ENCODE measurements at places on chromosomes 5 and 9. TPM values are rescaled to one million over a fixed set of nuclear protein-coding genes. Genes with fewer than 3 reads are reported as not detected.

Gene SLC25A48
- polyA plus RNA-seq = not detected

Gene TAF11L5
- polyA plus RNA-seq = not detected

Gene HAVCR1
- polyA plus RNA-seq = not detected

Gene IRGM
- 1.1 TPM for polyA plus RNA-seq

Gene PCDH12
- not detected for polyA plus RNA-seq

Gene MIGA2
- polyA plus RNA-seq = 12.8 TPM

DNA sequence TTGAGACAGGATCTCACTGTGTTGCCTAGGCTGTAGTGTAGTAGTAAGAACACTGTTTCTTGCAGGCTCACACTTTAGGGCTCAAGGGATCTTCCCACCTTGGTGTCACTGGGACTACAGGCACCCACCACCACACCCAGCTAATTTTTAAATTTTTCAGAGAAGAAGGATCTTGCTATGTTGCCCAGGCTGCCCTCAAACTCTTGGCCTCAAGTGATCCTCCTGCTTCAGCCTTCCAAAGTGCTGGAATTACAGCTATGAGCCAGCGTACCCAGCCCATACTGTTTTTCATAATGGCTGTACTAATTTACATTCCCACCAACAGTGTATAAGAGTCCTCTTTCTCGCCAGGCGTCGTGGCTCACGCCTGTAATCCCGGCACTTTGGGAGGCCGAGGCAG, 5.1 kb downstream of the STX17 start:
- DNase-seq = no peak

GRCh38 chr5:113212244-113212920, 222.4 kb downstream of the TSSK1B start:
- no peak for DNase-seq

DNA sequence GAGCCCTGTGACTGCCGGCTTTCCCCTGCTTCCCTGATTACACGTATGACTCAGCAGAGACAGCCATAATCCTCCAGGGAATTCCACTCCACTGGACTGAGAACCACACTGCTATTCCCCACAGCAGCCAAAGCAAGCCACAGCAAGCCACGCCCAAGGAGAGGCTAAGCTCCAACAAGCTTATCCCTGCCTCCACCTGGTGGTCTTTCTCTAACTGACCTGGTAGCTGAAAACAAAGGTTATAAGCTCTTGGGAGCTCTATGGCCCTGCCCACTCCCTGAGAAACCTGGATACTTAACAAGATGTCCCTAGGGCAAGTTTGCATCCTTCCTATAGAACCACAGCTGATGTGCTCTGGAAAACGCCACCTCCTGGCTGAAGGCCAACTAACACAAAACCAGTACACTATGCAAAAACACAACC, 613.7 kb upstream of the CDH18 start:
- no peak for DNase-seq

GRCh38 chr5:116853992-116854391, 279.4 kb upstream of the SEMA6A start:
- no peak for DNase-seq

- DNase-seq = no peak
Observed at GRCh38 chr9:89354471-89354870, 36.2 kb downstream of the SECISBP2 start.

DNA sequence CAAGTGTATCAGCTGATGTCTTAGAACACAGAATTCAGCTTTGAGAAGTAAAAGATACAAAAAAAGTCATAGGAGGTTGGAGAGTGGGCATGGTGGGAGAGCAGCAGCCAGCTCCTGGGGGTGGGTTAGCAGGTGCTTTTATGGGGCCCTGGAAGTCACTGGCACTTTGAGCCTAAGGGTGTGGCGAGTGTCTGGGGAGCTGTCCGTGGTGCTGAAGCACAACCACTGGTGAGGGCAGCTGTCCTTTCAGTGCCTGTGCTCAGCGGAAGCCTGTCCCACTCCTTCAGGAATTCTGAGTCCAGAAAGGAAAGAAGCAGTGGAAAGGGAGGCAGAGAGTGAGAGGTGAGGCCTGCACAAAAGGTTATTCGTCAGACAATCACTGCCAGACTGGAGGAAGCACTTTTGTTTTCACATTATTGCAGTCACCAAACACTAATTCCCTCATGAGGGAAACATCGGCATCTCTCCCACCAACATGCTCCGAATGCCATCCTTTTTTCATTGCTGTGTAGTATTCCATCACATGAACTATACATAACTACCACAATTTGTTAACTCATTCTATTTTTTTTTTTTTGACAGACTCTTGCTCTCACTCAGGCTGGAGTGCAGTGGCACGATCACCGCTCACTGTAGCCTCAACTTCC, 59.4 kb upstream of the RAPGEF1 start:
- peak; percentile 19 for DNase-seq

- no peak for DNase-seq
Observed at GRCh38 chr5:58674070-58674469, 91.2 kb downstream of the RAB3C start.

DNA sequence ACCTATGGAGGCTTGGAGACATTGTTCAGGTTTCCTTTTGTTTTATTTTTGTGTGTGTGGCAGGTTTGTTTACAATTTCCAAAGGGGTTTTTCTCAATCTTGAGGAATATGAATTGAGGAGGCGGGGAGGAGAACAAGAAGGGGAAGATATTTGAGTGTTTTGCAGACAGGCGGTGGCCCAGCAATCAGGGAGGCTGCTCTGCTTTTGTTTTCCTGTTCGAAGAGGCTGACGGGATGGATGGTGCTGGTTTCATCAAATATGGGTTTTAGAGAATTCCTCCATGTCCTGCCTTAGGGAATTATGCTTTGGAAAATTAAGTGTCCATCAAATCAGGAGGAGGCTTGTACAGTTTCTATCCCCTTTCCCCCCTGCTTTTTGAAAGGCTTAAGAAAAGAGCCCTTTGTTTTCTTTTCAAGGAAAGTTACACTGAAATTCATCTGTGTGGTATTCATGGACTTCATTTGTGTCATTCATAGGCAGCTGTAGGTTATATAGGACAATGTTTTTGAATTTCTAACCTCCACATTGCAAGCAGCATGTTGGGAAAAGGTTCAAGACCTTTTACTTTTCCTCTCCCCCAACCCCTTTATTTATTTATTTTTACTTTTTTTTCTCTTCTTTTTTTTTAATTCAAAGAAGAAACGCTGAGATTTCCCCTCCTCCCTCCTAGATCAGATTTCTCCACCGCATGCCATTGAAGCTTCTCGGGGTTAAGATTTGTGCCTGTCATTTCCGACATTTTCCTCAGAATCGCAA, 107.4 kb downstream of the ZNF462 start:
- DNase-seq = no peak

DNA sequence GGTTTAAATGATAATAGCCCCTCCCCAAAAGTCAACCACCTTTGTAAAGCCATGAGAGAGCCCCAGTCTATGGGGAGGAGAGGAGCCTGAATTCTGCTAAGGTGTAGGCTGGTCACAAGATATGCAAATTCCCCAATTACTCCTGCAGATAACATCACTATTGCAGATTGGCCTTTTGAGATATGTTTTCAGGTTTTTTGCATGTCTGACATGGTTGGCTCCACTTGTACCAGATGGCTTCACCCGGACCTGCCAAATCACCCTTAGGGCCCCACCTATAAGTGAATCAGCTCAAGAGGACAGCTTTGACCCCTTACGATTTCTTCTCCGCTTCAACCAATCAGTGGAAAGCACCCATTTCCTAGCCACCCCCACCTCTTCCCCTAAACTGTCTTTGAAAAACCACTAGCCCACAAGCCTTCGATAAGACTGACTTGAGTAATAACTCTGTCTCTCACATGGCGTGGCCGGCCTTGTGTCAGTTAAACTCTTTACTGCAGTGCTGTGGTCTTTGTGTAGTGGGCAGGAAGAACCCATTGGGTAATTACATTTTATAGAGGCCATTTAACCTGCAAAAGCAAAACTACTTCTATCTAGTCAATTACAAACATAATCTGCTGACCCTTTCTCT, 69.7 kb downstream of the PRLR start:
- no peak for DNase-seq

- no peak for DNase-seq
Observed at GRCh38 chr9:36438536-36439236, 38.6 kb upstream of the RNF38 start.

All from naive B cell (primary cell).